ENCODE measurements at places on chromosomes 11 and 22. TPM values are rescaled to one million over a fixed set of nuclear protein-coding genes. Genes with fewer than 3 reads are reported as not detected.

- no peaks in the 10 kb centered on the region for H3K4me1 ChIP-seq
- no peaks in the 10 kb centered on the region for H3K36me3 ChIP-seq
- H3K4me3 ChIP-seq, result no peak overlapping the region
- no peak overlapping the region for H3K27ac ChIP-seq
- no peak for DNase-seq
These were observed 429.0 kb downstream of the MIAT start for GRCh38 chr22:27086080-27087044.

The OR2AG1 gene
- total RNA-seq, result not detected

The RBMXL2 gene
- not detected for total RNA-seq

GRCh38 chr22:30400159-30400558 lies 3.3 kb downstream of the SEC14L2 start:
- peaks cover 55% of the 10 kb centered on the region for H3K4me1 ChIP-seq
- no peak overlapping the region for H3K27ac ChIP-seq
- peaks cover 20% of the 10 kb centered on the region for H3K27me3 ChIP-seq
- no peak for DNase-seq

DNA sequence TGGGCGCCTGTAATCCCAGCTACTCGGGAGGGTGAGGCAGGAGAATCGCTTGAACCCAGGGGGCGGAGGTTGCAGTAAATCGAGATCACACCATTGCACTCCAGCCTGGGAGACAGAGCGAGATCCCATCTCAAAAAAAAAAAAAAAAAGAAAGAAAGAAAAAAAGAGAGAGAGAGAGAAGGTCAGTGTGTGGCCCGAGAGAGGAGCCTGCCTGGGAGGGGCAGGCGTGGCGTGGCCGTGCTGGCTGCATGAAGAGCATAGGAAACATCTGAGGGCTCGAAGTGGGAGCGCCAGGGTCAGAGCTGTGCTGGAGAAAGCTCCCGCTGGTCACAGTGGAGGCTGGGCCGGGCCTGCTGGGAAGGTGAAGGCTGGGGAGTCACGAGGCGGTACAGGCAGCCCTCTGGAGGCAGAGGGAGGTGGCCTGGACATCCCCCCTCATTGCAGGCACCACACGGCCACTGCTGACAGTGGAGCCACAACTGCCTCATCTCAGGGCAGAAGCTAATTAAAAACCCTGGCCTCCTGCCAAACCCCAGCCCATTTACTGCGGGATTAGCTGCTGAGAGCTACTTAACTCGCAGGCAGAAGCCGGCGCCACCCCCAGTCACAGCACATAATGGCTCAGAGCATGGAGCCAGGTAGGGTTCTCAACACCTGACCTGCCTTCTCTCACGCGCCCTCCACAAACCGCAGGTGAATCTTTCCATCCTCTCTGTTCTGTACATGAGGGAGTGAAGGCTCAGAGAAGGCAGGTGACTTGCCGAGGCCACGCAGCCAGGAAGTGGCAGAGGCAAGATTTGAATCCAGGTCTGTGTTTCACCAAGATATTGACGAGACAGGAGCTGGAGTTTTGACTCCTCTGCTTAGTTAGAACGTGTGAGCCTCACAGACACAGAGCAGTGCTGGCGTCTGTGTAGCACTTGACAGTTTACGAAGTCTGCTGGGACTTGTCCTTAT lies 32.6 kb downstream of the NFAM1 start:
- no peak overlapping the region for H3K27ac ChIP-seq
- H3K4me3 ChIP-seq, result no peak overlapping the region
- H3K27me3 ChIP-seq, result no peaks in the 10 kb centered on the region
- H3K4me1 ChIP-seq, result peaks cover 29% of the 10 kb centered on the region
- no peak for DNase-seq

DNA sequence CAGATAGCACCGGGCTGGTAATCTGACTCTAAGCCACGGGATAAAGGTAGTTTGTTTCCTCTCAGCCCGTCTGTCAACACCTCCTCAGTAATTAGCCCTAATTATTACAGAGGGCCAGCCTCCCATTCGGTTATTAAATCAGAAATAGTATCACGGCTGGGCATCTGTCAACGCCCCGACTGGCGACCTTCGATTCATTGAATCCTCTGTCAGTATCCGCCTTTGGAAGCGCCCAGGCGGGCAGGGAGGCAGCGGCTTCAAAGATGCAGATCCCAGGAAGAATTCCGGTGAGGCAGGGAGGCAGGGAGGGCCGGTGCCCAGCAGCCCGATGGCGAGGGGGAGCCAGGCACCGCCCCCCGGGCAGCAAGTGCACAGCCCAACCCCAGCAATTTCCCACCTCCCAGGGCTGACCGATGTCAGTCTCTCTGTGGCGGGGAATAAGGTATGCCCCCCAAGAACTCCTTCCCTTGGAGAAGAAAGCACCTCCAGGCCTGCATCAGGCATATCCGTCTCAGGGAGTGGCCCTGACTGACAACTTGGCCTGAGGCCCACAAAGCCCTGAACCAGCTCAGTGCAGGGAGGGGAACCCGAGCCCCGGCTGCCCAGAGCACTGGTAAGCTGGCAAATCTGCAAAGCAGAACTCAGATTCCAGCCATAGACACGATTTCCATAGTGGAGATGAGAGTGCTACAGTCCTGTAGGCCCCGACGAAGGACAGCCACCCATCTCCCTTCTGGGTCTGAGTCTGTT lies 11.4 kb downstream of the GNB1L start:
- H3K36me3 ChIP-seq, result peaks cover 6% of the 10 kb centered on the region
- H3K4me3 ChIP-seq, result no peak overlapping the region
- H3K4me1 ChIP-seq, result peaks cover 58% of the 10 kb centered on the region
- H3K27ac ChIP-seq, result no peak overlapping the region
- DNase-seq, result no peak
- no peaks in the 10 kb centered on the region for H3K27me3 ChIP-seq

DNA sequence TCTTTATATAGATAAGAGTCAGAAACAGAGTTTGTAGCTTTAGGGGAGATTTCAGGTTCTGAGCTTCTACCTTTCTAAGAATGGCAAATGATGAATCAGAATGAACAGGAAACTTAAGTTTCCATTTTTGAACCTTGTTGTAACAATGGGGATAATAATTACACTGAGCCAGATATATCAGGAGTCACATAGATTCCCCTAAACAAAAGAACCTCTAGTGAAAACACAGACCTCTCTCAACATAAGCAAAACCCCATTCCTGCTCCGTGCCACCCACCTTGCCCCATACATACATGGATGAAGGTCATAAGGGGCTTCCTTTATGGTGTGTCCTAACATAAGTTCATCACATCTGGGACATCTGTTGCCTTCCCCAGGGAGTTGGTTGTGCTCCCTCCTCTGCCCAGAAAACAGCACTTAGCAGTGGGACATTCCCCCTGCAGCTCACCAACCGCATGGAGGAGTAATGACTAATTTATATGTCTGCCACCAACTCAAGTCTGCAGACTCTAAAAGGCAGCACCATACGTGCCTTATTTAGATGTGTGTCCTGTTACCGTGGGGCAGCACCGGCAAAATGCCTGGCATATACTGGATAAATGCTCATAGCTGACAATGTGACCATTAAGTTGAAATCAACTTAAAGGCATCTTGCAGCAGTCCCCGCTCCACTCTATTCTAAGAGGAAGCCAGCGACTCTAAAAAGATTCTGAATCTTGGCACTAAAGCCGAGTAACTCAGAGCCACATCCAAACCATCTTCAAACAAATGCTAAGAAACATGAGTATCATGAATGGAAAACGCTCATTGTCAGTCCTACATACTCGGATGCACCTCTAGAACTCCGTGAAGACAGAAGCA lies 8.0 kb downstream of the JAML start:
- H3K27me3 ChIP-seq, result no peaks in the 10 kb centered on the region
- H3K4me3 ChIP-seq, result no peak overlapping the region
- no peaks in the 10 kb centered on the region for H3K36me3 ChIP-seq
- H3K4me1 ChIP-seq, result no peaks in the 10 kb centered on the region

The OR52I1 gene
- not detected for total RNA-seq

All from esophagus squamous epithelium (tissue), 5 donors.